ENCODE measurements at places on chromosomes 7 and 10.

GRCh38 chr7:54704851-54705250, 54.2 kb downstream of the SEC61G start:
- DNase-seq = no peak

DNA sequence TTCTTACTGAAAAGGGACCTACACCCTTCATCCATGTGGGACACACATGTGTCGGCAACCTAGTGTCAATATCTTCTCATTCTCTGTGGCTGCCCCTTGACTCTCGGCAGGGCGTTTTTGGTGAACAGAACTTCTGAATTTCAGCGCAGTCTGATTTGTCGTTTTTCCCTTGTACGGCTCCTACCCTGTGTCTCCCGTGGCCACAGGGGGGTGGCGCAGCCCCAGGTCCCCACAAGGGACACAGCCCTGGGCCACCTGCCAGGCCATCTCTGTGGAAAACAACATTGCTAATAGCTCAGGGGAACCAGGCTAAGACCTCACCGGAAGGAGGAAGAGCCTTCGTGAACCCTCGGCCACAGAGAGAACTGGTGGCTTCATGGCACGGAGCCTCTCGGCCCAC, 53.1 kb upstream of the NKX6-2 start:
- no peak for DNase-seq

- no peak for DNase-seq
Measured at GRCh38 chr7:81402227-81402626, 367.6 kb downstream of the HGF start.

GRCh38 chr7:155882596-155882995, 70.3 kb upstream of the SHH start:
- no peak for DNase-seq

GRCh38 chr10:23065181-23065948, 30.0 kb upstream of the MSRB2 start:
- no peak for DNase-seq

DNA sequence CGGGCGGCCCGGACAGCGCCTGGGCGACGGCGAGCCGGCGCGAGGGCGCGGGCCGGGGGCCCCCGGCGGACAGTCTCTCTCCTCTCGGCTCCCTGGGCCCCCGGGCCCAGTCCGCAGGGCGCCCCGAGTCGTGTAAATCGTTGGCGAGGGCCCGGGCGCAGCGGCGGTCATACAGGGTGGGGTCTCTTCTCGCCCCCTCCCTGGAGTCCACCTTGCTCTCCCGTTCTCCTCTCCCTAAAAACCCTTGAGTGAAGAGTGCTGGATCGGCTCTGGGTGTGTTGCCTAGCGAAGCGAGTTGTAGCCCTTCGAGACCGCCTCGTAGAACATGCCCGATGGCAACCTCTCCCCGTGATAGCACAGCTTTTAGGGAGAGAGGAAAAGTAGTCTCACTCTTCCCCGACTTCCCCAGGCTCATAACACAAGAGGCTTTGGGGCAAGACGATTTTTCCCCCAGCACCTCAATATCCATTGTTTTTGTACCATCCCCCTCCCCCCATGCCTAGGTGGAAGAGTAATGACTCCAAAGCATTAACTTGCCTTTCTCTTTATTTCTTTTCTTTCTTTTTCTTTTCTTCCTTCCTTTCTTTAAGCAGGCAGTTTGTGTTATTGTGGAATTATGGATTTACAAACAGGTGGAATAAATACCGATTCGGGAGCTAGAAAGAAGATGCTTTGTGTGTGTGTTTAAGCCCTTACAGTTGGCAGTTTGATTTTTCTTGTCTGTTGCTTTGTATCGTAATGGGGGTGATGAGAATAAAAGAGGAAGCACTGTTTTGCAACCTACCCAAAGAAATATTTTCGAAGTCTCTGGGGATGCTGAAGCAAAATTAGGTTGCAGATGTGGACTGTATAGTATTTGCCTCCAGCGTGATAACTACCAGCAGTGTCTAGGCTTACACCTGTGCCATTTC, 822 bp downstream of the SHOC2 start:
- DNase-seq = peak; percentile 72

DNA sequence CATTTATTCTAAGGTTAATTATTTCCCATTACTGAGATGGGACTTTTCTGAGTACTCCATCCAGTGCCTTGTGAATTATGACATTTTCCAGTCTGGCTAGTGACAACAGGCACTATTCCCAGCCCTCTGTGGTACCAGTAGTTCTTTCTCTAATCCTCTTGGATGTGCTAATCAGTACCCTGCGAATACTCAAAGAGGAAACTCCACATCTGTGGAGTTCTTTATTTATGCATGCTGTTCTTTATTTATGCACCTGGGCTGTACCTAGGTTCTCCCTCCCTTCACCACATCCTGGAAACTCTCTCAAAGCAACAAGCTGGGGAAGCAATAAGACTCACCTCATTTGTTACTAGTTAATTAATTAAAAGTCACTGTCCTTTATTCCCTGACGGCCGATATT, 83.5 kb downstream of the TSPAN12 start:
- no peak for DNase-seq

DNA sequence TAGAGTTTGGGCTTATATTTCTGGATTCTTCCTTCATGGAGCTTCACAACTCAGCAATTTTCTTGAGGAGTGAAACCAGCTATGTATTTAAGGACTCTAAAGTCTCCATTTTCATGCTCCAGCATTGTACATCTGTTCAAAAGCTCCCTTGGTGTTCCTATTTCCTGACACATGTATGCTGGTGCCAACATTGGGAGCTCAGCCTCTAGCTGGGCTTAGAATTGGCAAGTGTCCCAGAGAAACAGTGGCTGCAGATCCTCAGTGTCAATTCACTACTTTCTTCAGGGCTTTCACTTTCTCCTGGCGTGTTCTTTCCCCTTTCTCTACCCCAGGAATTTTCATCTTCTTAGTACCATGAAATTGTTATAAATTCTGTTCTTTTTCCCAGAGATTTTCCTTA, 103.1 kb downstream of the ZNF467 start:
- no peak for DNase-seq

GRCh38 chr7:158821171-158822031, 7.9 kb downstream of the ESYT2 start:
- DNase-seq = no peak

DNA sequence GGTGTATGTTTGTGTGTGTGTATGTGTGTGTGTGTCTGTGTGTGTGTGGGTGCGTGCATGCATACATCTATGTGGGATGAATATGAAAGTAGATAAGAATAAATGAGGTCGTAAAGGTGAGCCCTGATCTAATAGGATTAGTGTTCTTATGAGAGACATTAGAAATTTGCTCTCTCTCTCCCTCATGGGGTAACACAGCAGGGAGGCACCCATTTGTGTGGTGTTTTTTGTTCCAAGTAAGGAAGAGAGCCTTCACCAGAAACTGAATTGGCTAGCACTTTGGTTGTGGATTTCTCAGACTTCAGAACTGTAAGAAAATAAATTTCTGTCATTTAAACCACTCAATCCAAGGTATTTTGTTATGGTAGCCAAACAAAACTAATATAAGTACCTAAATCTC, 353.7 kb upstream of the CHRM2 start:
- no peak for DNase-seq

DNA sequence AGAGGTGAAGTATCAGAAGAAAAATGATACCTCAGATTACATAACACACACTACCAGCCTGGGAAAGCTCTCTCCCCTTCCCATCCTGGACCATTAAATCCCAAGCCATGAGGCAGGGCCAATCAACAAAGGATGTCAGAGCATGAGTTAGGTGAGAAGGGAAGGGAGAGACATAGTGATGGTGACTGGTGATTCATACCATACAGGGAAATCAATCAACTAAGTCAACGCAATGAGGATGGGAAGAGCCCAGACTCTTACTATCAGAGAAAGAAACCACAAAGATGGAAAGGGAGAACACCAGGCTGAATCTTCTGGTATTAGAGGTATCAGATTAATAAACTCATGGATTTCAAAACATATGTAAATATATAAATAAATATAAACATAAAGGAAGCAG, 185.4 kb downstream of the KMT2E start:
- DNase-seq = no peak

- DNase-seq = no peak
Measured at GRCh38 chr7:29987083-29987482, 2.5 kb downstream of the SCRN1 start.

DNA sequence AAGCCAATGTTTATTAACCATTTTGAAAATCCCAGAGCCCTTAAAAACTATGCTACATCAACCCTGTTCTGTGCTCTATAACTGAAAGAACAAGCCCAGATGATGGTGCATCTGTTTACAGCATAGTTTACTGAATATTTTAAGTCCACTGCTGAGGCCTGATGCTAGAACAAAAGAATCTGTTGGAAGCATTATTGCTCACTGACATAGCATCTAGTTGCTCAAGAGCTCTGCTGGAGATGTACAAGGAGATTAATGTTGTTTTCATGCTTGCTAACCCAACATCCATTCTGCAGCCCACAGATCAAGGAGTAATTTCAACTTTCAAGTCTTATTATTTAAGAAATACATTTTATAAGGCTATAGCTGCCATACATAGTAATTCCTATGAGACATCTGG, 181.3 kb upstream of the FEZF1 start:
- DNase-seq = no peak

- no peak for DNase-seq
Measured at GRCh38 chr7:150811-151221, 41.6 kb upstream of the FAM20C start.

- DNase-seq = no peak
Measured at GRCh38 chr7:24769851-24770250, 12.6 kb upstream of the GSDME start.

DNA sequence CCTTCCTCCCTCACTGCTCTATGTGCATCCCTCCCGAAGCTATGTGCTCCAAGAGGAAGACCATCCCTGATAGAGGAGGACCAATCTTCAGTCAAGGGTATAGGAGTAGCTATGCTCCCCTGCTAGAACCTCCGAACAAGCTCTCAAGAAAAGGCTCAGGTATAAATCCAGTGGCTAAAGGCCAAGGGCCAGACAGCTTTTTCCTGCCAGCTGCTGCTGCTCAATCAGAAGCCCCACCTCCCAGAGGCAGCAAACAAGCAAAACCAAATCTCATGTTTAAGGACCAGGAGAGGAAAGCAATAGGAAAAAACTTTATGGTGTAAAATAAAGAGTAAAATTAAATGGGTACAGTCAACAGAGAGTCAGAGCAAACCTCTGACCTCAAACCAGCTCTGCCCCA, 187.2 kb downstream of the FGFR2 start:
- no peak for DNase-seq

- no peak for DNase-seq
Measured at GRCh38 chr7:71912476-71912875, 499.7 kb downstream of the CALN1 start.

GRCh38 chr7:53001221-53001620, 34.2 kb upstream of the POM121L12 start:
- no peak for DNase-seq

DNA sequence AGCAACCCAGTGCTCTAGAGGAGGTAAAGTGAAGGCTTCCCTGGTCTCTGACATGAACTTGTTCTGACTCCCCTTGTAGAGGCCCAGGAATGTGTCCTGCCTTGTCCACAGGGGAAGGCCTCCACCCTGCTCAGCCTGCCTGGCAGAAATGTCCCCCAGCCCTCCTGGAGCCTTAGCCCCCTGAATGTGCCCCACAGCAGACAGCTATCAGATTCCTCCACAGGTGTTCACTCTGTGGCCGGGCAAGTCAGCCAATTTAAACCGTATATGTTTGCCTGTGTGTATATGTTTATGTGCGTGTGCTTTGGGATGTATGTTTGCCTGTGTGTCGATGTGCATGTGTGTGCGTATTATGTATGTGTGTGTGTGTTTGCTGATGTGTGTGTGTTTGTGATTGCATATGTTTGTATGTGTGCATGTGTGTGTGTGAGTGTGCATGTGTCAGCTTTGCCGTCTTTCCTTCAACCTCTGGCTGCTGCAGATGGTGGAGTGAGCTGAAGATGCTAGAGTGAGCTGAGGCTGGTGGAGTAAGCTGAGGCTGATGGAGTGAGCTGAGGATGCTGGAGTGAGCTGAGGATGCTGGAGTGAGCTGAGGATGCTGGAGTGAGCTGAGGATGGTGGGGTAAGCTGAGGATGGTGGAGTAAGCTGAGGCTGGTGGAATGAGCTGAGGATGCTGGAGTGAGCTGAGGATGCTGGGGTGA, 68.9 kb upstream of the ANTXRL start:
- DNase-seq = no peak

DNA sequence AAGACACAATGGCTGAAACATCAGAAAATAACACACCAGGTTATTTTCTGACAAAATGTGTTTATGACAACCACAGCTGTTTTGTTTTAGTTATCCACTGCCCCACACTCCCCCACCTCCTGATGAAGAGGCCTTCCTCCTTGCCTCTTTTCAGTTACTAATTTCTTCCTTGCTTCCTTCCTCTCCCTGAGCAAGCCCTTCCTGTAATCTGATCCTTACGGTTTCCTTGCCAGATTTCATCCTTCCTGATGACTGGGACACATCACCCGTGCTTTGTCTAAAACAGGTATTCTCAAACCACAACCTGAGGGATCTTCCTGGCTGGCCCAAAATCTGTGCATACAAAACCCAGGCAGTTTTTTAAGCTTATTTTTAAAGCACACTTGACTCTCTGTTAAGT, 39.4 kb downstream of the CHST15 start:
- DNase-seq = no peak

- DNase-seq = no peak
Measured at GRCh38 chr7:101934618-101935017, 117.2 kb downstream of the CUX1 start.

DNA sequence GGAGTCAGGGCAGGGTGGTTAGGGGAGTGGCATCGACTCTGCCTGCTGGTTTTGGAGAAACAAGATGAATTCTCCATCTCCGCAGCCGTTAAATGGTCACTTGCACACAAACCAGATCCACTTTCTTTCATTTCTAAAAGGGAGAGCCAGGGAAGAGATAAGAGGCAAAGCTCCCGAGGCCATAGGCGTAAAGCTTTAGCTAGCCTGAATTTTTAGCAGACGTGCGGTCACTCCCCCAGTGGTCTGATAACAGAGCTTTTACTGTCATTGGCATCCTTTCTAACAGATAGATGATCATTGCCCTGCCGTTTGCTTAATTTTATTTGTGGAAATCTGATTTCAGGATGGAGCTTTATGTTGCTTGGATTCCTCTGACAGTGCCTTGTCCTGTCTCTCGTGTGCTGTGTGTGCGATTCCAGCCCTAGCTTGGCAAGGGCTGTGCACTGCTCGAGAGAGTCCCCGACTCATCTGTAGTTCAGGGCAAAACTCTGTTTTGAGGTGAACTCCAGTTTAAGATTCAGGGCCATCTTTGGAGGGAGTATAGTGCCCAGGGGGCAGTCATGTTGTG, 62.5 kb downstream of the GATA3 start:
- DNase-seq = no peak

- DNase-seq = no peak
Measured at GRCh38 chr10:5741276-5741675, 56.6 kb downstream of the TASOR2 start.
